Hepatic stellate cell (primary cell): ENCODE measurements at places on chromosomes 2 and 18.

- no peak for DNase-seq
Measured at GRCh38 chr2:96145848-96146152, 560 bp upstream of the DUSP2 start.

DNA sequence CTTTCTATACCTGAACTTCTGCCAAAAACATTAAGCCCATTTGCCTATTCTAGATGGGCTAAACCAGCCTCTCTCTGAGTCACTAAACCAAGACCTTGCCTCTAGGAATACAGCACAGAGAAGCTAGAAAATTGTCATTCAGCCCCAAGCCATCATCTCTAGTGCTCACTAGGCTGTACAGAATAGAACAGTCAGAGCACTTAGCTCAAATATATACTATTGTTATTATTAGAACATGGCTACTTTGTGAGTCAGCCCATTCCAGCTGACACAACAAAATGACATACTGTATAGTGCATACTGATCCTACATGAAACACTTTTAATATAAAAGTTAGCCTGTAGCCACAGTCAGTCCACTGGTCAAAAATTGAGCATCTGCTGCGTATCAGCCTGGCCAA is 418.8 kb downstream of the NRXN1 start:
- peak; percentile 2 for DNase-seq

GRCh38 chr2:232097260-232097659 is 135.7 kb downstream of the DIS3L2 start:
- no peak for DNase-seq

GRCh38 chr2:139825726-139826125 is 1045.5 kb upstream of the NXPH2 start:
- DNase-seq = no peak

DNA sequence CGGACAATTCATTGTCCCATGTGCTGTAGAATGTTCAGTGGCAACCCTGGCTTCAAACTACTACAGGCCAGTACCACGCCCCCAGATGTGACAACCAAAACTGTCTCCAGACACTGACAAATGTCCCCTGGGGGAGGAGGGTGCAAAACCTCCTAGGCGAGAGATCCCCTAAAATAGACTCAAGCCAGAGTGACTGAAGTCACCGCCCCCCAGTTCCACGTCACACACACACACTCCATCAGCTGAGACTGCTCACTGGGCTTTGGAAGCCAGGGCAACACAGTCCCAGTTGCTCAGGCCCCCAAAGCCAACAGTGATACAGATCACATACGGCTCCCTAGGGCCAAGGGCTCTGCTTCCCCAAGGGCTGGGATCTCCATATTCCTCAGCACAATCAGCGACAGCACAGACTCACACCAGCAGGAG is 19.1 kb downstream of the HDAC4 start:
- no peak for DNase-seq

- peak; percentile 67 for DNase-seq
Measured at GRCh38 chr2:240913810-240914644, 7.9 kb downstream of the CROCC2 start.

DNA sequence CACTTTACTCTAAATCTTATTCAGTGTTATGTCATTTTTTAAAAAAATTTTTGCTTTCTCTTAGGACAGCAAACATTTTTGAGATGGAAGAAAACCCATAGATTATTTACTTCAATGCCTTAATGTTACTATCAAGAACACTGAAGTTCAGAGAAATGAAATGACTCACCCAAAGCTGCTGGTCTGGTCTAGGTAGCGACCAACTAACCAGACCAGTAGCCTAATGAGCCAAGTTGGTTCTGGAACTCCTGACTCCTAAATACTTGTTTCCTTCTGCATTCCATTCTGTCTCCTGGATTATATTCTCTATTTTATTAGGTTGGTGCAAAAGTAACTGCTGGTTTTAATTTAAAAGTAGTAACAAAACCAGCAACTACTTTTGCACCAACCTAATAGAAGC is 35.4 kb downstream of the SLC8A1 start:
- no peak for DNase-seq

DNA sequence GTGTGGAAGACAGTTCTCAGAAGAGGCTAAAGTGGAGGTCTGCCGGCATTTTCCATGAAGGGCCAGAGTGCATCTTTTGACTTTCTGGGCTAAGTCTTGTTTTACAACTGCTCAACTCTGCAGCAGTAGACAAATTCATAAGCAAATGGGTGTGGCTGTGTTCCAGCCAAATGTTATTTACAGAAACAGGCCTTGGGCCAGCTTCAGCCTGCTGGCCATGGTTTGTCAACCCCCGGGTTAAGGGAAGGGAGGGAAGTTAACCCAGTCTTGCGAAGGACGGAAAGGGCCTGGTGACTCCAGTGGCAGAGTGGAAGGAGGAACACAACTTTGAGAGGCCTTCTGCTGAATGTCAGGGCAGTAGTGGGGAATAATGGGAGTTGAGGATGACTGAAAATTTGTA is 34.3 kb upstream of the NCKAP5 start:
- no peak for DNase-seq

- no peak for DNase-seq
Measured at GRCh38 chr2:197704434-197705120, 592 bp upstream of the MARS2 start.

- no peak for DNase-seq
Measured at GRCh38 chr2:238254095-238254723, 14.4 kb upstream of the HES6 start.

DNA sequence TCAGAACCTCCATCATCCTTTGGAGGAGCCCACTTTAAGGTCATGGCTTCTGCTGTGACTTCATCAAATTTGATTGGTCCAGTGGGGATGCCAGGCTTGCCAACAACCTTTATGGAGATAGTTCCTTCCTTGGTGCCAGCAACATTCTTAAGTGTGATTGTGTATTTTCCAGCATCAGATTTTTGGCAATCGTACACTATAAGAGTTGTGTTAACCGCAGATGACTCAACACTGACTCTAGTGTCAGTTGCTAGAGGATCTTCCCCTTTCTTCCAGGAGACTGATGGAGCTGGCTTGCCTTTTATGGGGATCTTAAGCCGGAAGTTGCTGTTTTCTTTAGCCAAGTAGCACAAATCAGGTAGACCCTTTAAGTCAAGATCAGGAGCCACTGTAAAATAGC is 98.7 kb downstream of the PLEKHA3 start:
- no peak for DNase-seq

- DNase-seq = no peak
Measured at GRCh38 chr2:98501876-98502275, 57.2 kb downstream of the INPP4A start.

- no peak for DNase-seq
Measured at GRCh38 chr2:66105066-66105753, 329.7 kb upstream of the MEIS1 start.

- DNase-seq = no peak
Measured at GRCh38 chr2:186721956-186722355, 28.1 kb downstream of the FAM171B start.

DNA sequence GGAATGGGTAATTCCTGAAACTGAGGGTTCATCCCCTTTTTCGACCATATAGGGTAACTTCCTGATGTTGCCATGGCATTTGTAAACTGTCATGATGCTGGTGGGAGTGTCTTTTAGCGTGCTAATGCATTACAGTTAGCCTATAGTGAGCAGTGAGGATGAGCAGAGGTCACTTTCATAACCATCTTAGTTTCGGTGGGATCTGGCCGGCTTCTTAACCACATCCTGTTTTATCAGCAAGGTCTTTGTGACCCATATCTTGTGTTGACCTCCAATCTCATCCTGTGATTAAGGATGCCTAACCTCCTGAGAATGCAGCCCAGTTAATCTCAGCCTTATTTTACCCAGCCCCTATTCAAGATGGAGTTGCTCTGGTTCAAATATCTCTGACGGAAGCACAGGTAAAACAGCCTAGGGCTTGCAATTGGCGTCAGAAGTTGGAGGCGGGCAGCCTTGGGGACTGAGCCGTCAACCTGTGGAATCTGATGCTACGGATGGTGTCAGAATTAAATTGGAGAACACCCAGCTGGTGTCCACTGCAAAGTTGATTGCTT is 19.5 kb downstream of the RALBP1 start:
- DNase-seq = no peak

DNA sequence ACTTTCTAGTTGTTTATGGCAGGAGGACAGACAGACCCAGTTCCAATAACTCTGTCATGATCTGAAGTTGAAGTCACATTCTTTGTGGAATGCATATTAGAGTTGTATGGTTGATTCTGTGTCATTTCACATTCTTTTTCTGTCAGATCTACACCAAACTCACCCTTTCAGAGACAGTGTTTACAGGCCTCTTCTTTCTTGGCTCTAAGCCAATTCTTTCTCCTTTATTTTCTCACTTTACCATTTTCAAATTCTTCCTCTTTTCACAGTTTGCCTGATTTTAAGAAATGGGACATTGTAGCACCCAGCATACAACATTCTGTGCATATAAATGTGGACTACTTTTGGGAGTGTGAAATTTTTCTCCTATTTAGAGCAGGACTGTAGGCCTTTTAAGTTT is 103.7 kb downstream of the CCDC85A start:
- no peak for DNase-seq

- DNase-seq = no peak
Measured at GRCh38 chr2:197045115-197045514, 118.6 kb upstream of the PGAP1 start.

DNA sequence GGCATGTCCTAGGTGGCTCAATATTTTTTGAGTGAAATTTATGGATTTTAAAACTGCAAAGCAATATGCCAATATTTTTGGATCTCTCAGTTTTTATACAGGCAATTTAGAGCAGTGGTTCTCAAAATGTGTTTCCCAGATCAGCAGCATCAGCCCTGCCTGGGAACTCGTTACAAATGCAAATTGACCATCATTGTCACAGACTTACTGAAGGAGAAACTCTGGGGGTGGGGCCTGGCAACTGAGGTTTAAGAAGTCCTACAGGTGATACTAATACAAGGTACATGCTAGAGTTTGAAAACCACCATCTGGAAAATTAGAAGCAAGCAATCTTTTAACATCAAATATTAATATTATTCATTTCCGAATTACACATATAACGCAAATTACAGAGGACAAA is 215.6 kb upstream of the PID1 start:
- DNase-seq = no peak

- DNase-seq = no peak
Measured at GRCh38 chr2:20488201-20488641, 41.3 kb downstream of the RHOB start.

GRCh38 chr2:43349904-43350303 is 123.5 kb upstream of the ZFP36L2 start:
- no peak for DNase-seq

DNA sequence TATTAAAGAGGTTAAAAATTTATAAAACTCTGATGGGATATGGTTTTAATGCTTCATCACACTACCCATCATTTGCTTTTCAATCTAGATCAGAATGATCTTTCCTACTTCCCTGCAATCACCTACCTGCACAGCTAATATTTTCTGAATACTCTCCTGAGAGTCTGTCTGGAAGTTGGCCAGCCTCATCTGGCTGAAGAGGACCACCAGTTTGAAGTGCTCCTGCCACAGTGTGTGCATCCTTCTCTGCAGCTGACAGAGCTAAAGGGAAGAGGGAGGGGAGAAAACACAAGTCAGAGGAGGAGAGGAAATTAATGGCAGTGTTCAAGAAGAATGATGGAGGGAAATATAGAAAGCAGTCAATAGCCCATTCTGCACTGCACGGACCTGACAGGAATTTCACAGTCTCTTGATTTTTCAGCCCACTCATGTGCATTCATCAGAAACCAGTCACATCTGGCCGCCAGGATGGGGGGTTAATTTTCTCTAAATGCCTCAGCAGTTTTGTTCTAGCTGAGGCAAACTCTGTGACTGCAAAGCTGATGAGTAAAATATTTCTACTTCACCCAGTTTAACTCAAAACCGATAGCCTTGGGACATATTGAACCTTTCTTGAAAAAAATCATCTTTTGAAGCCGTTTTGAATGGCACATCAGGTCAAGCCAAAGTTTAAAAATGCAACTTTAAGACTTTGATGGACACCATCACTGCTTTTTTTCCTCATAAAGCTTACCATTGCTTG is 201.8 kb upstream of the KLHL14 start:
- DNase-seq = no peak

GRCh38 chr2:226048611-226049010 is 649.1 kb downstream of the NYAP2 start:
- DNase-seq = peak; percentile 26

DNA sequence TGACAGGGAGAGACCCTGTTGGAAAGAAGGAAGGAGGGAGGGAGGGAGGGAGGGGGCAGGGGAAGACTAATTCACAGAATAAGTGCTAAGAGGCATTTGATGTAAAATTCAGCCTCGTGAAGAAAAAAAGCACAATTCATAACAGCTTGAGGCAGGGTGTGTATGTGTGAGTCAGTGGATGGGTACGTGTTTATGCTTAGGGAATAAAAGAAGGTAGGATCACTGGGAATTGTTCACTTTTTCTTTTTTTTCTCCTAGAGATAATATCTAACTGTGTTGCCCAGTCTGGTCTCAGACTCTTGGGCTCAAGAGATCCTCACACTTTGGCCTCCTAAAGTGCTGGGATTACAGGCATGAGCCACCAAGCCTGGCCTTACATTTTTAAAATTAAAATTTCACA is 39.2 kb downstream of the WDR33 start:
- DNase-seq = no peak

DNA sequence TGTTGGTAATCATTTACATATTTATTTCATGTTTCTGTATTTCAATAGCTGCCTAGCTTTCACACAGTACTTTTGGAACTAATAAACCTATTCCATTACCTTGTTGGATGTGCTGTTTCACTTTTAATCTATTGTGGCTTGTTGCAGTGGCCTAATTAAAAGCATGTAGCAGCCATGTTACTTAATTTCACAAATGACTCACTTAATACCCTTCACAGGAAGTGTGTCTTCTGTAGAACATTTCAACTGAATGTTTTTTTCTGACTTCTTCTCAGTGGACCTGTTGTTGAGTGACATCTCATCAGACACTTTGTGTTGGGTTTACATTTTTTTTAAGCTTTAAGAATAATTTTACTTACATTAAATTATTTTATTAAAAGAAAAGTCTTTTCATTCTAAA is 260.5 kb upstream of the THUMPD2 start:
- no peak for DNase-seq
